ENCODE measurements at places on chromosomes 7 and 10.
A peak's percentile ranks its signal among the peaks of the same experiment; 100 is the strongest.

DNA sequence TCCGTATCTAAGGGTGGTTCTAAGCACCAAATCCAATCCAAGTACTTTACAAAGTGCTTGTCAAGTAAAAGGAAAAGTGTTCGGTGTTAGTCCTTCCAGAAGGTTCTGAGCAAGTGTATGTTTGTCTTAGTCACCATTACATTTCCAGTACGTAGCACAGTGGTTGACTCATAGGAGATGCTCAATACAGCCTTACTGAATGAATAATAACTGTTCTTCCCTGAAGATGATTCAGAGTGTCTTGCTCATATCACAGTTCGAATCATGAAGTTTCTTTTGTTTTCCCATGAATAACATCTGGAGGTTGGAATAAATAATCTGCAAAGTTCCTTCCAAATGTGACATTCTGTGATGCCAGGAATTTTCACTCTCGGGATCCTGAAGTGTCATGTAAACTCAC lies 53.4 kb downstream of the WNT2 start:
- no peaks in the 10 kb centered on the region for H3K36me3 ChIP-seq
- H3K4me3 ChIP-seq: no peak overlapping the region
- H3K27me3 ChIP-seq: peaks cover 10% of the 10 kb centered on the region
- no peak overlapping the region for H3K27ac ChIP-seq
- no peak for DNase-seq
- no peaks in the 10 kb centered on the region for H3K4me1 ChIP-seq

DNA sequence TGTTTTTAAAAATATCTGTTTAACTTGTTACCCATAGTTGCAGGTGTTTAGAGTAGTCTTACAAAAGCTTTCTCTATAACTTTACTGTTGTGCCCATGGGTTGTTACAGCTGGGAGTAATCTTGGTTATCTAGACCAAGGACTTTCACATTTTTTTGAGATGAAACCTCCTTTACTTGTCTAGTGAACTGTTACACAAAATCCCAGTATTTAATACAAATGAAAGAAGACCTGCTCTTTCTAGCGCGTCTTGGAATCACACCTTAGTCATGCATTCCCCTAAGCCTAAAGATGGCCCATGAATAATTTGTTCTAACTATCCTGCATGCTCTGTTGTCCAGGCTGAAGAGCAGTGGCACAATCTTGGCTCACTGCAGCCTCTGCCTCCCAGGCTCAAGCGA lies 38.0 kb downstream of the CSGALNACT2 start:
- H3K4me1 ChIP-seq: peaks cover 10% of the 10 kb centered on the region
- H3K27me3 ChIP-seq: no peaks in the 10 kb centered on the region
- H3K36me3 ChIP-seq: peaks cover 58% of the 10 kb centered on the region
- no peak overlapping the region for H3K27ac ChIP-seq
- DNase-seq: no peak

DNA sequence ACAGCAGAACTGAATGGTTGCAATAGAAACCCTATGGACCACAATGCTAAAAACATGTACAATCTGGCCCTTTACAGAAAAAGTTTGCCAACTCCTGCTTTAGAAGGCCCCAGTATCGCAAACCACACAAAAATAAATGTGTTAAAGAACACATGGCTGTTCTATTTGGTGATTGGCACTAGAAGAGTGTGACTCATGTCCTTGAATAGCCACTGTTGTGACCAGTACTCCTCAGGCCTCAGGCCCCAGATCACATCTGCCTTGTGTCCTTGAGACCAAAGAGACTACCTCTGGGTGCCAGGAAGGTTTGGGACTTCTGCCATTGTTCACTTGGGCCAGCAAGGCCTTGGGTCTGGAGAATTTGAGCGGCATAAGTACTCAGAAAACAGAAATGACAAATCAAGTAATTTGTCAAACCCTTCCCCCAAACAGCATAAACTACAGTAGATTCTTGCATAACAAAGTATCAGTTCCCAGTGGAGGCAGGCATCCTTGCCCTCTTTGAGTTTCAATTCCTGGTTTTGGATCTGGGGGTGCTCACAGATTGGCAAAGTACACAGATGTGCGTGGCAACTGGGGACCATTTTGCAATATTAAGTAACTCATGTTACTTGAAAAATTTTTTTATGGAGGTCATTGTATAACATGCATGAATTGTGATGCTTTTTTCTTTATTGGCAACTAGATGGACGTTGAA lies 50.2 kb downstream of the MTURN start:
- no peaks in the 10 kb centered on the region for H3K27me3 ChIP-seq
- no peak for DNase-seq
- no peak overlapping the region for H3K4me3 ChIP-seq
- no peaks in the 10 kb centered on the region for H3K36me3 ChIP-seq
- H3K4me1 ChIP-seq: peaks cover 4% of the 10 kb centered on the region

- H3K4me3 ChIP-seq: peak overlapping the region; percentile 53
- no peaks in the 10 kb centered on the region for H3K27me3 ChIP-seq
- H3K27ac ChIP-seq: peak overlapping the region; percentile 87
- H3K4me1 ChIP-seq: peaks cover 35% of the 10 kb centered on the region
- DNase-seq: no peak
- peaks cover 45% of the 10 kb centered on the region for H3K36me3 ChIP-seq
These were observed 81.3 kb downstream of the PRKCQ start for GRCh38 chr10:6498771-6499170.

GRCh38 chr7:151057506-151057988 lies at the start of gene CDK5:
Gene CDK5 (minus strand): TSS chr7:151057897. CDS start chr7:151057848, 49 bp downstream.
- DNase-seq: no peak
- H3K27me3 ChIP-seq: no peaks in the 10 kb centered on the region
- H3K4me1 ChIP-seq: peaks cover 38% of the 10 kb centered on the region
- peak within 1 kb of the TSS; percentile 95 for H3K27ac ChIP-seq

DNA sequence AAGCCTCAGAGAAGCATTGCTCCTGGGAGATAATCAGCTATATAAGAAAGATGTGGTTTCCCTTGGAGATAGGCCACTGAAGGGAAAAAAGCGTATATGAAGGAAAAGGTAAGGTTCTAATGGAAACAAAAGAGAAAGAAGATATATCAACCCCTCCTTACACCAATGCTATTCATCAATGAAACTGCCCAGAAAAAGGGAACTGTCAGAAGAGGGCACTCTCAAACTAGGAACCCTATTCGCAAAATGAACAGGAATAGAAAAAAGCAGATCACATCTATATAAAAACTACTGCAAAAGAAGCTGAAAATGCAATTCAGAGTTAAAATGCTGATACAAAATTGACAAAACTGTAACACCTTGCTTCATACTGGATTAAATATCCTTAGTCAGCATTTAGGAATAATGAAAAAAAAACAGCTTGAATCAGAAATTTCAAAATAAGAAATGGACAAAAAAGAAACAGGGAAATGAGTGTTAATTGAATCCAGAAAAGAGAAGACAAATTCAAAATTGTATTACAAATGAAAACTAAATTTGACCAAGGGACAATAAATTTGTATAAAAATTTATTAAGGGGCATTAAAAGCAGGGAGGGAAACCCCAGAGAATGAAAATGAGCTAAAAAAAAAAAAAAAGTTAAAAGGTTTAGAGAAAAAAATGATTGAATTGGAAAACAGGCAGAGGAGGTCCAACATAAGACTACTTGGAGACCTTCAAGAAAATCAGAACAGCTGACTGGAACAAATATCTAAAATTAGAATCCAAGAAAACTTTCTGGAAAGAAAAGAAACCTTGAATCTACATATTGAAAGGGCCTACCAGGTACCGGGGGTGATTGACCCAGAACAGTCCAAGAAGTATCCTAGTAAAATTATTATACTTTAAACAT lies 17.9 kb downstream of the NHLRC2 start:
- no peaks in the 10 kb centered on the region for H3K27me3 ChIP-seq
- no peak overlapping the region for H3K4me3 ChIP-seq
- H3K36me3 ChIP-seq: peaks cover 37% of the 10 kb centered on the region

GRCh38 chr7:142788303-142789289 lies 17.8 kb downstream of the PRSS2 start:
- peaks cover 33% of the 10 kb centered on the region for H3K4me1 ChIP-seq
- no peak for DNase-seq
- H3K36me3 ChIP-seq: peaks cover 50% of the 10 kb centered on the region
- H3K27ac ChIP-seq: peak overlapping the region; percentile 98
- H3K27me3 ChIP-seq: no peaks in the 10 kb centered on the region
- H3K4me3 ChIP-seq: peak overlapping the region; percentile 88

DNA sequence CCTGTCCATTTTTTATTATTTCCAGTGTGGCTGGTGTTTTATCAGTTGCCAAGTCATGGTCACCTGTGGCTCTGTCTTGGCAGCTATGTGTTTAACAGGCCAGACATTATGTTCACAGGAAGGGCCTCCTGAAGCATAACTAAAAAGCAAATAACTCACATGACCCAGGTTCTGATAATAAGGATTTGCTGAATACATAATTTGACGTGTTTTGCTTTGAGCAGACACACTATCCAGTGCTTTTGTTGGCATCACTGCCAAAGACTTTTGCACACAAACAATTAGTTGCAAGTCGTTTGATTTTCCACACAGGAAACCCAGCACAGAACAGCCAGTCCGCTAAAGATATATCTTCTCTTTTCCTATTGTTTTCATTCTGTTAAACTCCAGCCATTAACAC lies 173.6 kb downstream of the ARL4A start:
- no peak for DNase-seq
- no peak overlapping the region for H3K4me3 ChIP-seq
- H3K4me1 ChIP-seq: no peaks in the 10 kb centered on the region
- no peaks in the 10 kb centered on the region for H3K36me3 ChIP-seq
- no peak overlapping the region for H3K27ac ChIP-seq

DNA sequence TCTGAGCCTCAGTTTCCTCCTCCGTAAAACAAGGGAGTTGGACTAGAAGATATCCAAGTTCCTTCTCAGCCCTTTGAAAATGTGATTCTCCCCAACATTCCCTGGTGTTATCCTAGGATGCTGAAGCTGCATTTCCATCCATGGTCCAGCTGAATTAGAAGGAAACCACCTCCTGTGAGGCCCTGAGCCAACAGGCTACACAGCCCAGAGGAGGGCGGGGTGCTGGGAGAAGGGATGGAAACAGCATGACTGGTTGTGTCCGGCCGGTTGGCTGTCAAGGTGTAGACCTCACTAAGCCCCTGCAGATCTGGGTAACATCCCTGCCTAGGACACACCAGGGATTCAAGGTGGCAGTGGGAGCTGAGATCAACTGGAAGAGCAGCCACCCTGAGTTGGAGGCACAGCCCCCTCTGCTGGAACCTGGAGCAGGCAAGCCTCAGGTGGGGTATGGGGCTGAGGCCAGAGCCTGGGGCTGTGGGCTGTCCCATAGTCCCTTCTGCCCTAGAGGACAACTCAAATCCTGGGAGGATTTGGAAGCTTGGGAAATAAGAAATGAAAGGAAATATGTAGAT lies 72.0 kb downstream of the PAX2 start:
- H3K4me1 ChIP-seq: no peaks in the 10 kb centered on the region
- H3K4me3 ChIP-seq: no peak overlapping the region
- DNase-seq: no peak
- peaks cover 40% of the 10 kb centered on the region for H3K27me3 ChIP-seq
- no peak overlapping the region for H3K27ac ChIP-seq

- no peaks in the 10 kb centered on the region for H3K4me1 ChIP-seq
- H3K36me3 ChIP-seq: no peaks in the 10 kb centered on the region
- no peak overlapping the region for H3K27ac ChIP-seq
- H3K27me3 ChIP-seq: peaks cover 12% of the 10 kb centered on the region
- DNase-seq: no peak
These were observed 192.7 kb upstream of the NFE2L3 start for GRCh38 chr7:25959168-25959734.

- H3K27ac ChIP-seq: no peak overlapping the region
- peaks cover 8% of the 10 kb centered on the region for H3K27me3 ChIP-seq
- no peak overlapping the region for H3K4me3 ChIP-seq
- H3K4me1 ChIP-seq: no peaks in the 10 kb centered on the region
- no peaks in the 10 kb centered on the region for H3K36me3 ChIP-seq
These were observed 142.3 kb upstream of the BET1 start for GRCh38 chr7:94146408-94146807.

DNA sequence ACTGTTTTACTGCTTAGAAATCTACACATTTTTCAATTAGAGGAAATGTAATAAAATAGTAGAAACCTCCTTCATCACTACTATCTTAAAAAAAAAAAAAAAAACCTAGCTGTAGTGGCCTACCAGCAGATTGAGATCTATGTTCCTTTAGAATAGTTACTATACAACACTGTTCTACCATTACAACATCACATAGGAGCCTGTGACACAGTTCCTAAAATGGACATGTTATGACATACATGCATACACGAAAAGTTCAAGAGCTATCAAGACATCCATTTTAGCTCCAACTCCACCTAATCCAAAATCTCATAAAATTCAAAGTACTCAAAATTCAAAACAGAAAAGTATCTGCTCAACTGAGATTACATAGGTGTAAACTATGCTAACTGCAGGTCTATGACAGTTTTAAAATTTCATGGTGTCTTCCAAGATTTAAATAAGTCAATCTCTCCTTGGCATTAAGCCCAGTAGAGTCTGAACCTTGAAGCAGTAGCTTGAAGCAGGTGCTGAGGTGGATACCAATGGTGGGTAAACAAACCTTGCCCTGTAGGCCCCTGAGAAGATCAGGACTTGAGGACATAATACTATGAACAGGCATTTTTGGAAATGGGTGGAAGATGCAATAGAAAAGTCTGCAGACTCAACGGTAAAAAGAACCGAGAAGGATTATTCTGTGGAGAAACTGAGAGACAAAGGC lies 17.0 kb downstream of the CACUL1 start:
- peaks cover 1% of the 10 kb centered on the region for H3K36me3 ChIP-seq
- no peaks in the 10 kb centered on the region for H3K27me3 ChIP-seq
- peaks cover 73% of the 10 kb centered on the region for H3K4me1 ChIP-seq
- no peak overlapping the region for H3K27ac ChIP-seq
- no peak overlapping the region for H3K4me3 ChIP-seq

DNA sequence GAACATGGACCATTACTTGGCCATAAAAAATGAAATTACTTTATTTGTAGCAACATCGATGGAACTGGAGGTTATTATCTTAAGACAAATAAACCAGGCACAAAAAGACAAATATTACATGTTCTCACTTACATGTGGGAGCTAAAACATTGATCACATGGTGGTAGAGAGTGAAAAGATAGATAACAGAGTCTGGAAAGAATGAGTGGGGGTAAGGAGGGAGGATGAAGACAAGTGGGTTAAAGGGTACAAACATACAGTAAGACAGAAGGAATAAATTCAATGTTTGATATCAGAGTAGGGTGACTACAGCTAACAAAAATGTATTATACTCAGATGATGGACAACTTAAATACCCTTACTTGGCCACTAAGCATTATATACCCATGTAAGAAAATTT lies 100.0 kb upstream of the WNT16 start:
- H3K4me3 ChIP-seq: no peak overlapping the region
- H3K27ac ChIP-seq: no peak overlapping the region
- peaks cover 8% of the 10 kb centered on the region for H3K27me3 ChIP-seq
- no peaks in the 10 kb centered on the region for H3K36me3 ChIP-seq

- no peak overlapping the region for H3K4me3 ChIP-seq
- H3K36me3 ChIP-seq: peaks cover 15% of the 10 kb centered on the region
- peaks cover 33% of the 10 kb centered on the region for H3K4me1 ChIP-seq
These were observed 24.6 kb downstream of the SLK start for GRCh38 chr10:103991393-103992128.
